Substantia nigra (tissue), 51 donors: ENCODE measurements at places on chromosomes 3 and 15.

DNA sequence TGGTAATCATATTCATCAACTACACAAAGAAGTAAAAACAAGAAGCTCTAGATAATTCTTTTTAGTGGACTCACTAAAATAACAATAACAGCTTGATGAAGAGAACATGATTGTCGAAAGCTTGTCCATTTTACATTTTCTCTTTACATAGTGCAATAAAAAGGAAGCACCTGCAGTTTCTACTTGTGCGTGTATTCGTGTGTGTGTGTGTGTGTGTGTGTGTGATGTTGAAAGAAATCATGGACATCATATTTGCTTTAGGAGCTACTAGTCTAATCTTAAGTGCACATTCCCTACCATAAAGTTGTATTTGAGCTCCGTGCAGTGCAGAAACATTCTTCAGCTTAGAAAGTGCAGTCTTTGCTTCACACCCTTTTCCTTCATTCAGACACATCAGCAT is 288.8 kb downstream of the ZBTB20 start:
- no peak for DNase-seq

DNA sequence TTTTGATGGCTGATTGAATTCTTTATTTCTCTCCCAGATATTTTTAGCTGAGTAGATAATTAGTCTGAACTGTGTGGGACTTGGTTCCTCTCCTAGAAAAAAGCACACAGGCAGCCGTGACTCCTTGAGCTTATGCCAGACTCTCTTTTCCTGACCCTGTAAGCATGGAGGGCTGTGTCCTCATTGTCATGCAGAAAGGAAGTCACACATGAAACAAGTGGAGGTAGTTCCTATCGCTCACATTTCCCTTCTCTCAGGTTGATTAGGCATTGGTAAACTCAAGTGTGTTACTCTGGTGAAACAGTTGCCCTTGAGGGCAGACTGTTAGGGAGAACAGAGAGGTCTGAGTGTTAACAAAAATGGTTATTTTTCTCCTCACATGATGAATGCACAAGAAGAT is 6.3 kb upstream of the RTP4 start:
- no peak for DNase-seq

GRCh38 chr3:194194757-194195085 is 58.8 kb downstream of the HES1 start:
- no peak for DNase-seq

- no peak for DNase-seq
Measured at GRCh38 chr3:43816372-43816771, 125.6 kb downstream of the ABHD5 start.

- no peak for DNase-seq
Measured at GRCh38 chr15:69407719-69408400, 6.3 kb upstream of the KIF23 start.

DNA sequence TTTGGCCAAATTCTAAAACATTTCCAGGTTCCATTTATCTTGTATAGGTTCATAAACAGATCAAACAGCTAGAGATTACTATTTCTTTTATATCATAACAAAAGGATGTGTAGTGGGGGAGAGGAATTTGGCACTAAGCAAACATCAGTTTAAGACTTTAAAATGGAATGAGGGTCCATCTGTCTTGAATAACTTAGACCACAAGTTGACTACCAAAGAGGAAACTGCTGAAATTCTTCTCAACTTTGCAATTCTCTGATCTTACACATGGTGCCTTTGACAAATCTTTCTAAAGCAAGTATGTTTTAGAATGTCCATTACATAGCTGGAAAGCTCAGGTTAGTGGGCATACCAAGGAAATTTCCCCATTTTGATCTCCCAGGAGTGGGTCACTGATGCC is 140.5 kb upstream of the ADAMTS9 start:
- no peak for DNase-seq

DNA sequence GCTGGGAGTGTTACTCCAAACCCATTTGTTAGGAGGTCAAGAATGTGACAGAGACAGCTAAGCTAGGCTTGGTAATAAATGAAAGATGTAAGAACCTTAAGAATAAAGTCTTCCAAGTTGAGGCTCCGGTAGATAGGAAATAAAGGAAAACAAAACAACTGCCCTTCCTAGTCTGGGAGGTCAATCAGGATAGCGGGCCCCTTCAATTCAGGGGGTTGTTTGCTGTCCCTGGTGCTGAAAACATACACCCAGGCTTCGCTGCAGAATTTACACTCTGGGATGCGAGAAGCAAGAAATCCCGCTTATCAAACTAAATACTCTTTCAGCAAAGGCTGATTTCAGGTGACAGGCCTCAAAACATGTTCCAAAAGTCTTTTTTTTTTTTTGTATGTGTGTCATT is 393.4 kb downstream of the NTRK3 start:
- DNase-seq: no peak

GRCh38 chr3:30962084-30962483 is 67.6 kb upstream of the GADL1 start:
- no peak for DNase-seq

DNA sequence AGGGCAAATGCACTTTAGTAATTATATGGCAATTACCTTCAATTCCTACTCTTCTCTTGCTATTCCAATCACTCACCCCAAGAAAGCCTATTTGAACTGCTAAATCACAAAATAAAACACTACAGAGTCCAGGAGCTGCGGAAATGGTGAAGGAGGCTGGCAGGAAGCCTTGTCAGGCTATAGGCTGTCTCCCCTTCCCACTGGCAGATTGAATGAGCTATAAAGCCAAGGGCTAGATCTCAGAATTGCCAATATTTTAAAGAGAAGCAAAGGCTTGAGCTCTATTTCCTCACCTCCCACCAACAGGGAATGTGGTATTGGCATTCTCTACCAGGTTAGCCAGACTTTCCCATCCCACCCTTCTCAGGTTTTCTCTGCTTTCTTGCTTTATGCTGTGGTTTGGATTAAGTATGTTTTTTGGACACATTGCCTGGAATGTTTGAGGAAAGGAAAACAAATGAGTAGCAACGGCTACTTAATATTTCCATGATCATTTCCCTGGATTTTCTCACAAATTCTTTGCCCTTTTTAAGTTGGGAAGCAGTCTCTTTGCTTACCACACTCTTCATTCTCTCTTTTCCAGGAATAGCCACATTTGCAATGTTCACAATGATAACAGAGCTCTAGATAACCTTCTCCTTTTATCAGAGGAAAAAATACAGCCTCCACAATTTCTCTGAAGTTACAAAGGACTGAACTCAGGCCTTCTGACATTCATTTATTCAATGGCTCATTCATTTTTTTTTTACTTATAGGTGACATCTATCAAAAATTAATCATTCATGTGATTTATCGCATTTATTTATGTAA is 1125.4 kb downstream of the ROBO1 start:
- DNase-seq: no peak

GRCh38 chr3:186097317-186097662 is 11.6 kb downstream of the ETV5 start:
- DNase-seq: no peak

DNA sequence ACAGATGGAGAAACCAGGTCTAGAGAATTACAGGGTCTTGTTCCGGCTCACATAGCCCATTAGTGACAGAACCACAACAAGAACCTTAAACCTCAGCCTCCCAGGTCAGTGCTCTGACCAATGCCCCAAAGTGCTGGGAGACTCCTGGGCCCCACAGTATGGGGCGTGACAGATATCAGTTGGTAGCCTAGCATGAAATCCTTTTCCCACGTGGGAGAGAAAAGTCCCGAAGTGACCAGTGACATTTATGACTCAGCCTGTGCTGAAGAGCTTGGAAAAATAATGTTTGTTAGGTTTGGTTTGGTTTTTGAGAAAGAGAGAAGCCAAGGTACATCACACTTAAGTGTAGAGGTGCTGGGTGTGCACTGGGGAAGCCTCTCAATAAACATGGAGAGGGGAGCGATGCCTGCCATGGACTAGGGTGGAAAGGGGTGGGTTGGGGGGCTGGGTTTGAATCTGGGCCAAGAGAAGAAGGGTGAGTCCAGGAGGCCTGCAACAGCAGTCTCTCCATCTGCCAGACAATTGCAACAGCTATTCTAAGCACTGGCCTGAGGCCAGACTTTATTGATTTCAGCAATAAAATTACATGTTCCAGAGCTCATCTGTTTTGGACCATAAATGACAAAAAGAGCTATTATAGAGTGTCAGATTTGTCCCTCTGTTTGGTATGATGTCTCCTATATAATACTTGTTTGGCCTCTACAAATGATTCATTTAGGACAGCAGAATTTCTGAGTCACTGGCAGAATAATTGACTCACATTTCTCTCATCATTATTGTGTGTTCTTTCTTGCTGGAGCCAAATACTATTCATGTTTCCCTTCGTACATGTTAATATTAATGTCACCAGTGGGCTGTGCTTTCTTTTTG is 43.4 kb downstream of the C2CD4A start:
- no peak for DNase-seq

DNA sequence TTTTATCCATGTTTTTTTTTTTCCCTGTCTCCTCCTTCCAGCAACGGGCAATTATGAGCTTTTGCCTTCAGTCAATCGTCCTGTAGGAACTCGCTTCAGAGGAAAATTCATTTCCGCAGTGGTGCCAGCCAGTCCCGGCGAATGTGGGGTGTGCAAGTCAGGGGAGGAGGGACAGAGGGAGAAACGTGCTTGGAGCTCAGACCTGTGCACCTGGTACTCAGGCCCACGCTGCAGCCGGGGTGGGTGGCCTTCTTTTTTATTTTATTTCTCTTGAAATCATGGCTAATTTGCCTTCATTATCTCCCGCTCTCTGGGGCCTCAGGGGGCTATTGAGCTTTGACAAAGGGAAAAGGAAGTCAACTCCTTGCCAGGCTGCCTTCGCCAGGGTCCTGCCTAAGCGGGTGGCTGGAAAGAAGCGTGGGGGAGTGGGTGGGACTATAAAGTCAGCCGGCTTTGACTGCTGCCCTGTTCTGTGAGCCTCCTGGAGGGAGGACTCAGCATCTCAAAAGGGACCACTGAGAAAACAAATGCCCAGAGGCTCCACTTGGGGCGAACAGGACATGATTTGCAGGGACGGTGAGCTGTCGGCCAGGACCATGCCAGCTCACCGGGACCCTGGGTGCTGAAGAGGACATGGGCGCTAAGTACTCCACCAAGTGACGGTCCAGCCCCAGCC is 5.5 kb downstream of the GRIP2 start:
- no peak for DNase-seq

GRCh38 chr15:82680200-82681102 is 29.2 kb downstream of the AP3B2 start:
- DNase-seq: no peak

DNA sequence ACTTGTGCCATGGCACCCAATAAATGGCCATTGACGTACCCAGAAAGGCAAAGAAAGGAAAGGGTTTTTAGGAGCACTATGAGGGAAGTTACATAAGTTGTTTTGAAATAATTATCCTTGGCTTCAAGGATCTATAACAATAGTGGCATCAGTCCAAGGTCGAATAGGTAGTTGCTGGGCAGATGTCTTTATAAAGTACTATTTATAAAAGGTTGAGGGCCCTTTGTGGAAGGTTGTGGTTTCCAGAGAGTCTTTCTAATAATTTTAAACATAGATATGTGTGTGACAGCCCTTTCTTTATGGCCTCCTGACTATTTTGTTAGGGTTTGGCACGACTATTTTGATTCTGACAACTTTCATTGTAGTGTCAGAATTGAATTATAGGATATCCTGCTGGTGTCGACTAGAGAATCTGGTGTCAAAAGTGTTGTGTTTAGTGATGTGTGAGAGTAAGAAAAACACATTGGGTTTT is 260.5 kb downstream of the PYDC2 start:
- DNase-seq: no peak

- DNase-seq: no peak
Measured at GRCh38 chr15:29106551-29107290, 162.9 kb downstream of the NSMCE3 start.

GRCh38 chr3:65619451-65619881 is 419.3 kb downstream of the MAGI1 start:
- DNase-seq: no peak

DNA sequence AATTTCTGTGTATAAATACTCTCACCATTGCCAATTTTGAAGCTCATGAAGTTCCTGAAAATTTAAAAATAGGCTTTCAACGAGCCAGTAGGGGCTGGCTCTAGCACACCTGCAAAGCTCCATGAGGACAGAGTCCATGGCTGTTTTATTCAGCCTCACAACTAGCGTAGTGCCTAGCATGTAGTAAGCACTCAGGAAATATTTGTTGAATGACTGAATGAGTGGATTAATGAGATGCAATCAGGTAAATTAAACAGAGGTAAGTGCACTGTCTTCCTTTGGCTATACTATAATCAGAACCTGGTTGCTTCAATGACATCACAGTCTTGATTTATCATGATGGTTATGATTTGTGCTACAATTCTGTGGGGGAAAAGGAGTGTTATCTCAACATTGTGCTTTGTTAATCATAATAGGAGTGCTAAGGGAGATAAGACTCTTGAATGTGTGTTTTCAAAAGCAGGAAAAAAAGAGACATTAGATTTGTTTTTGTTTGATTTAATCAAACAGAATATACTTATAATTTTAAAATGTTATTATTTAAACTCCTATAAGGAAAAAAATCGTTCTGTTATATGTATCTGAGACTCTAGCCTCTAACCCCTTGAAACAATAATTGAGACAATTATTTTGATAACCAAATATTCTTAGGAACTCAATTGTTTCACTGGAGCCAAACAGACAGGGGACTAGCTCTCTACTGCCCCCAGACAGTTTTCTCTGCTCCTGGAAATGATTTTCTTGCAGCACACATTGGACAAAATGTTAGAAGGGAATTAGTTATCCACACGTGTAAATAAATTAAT is 171.7 kb upstream of the ATP11B start:
- no peak for DNase-seq

GRCh38 chr3:107438671-107439070 is 61.4 kb downstream of the CCDC54 start:
- DNase-seq: no peak
